Cortex of kidney (tissue), 1 donor: ENCODE measurements at places on chromosomes 6 and 20.

GRCh38 chr6:159594750-159595117 lies 98.3 kb downstream of the SOD2 start:
- DNase-seq, result no peak

DNA sequence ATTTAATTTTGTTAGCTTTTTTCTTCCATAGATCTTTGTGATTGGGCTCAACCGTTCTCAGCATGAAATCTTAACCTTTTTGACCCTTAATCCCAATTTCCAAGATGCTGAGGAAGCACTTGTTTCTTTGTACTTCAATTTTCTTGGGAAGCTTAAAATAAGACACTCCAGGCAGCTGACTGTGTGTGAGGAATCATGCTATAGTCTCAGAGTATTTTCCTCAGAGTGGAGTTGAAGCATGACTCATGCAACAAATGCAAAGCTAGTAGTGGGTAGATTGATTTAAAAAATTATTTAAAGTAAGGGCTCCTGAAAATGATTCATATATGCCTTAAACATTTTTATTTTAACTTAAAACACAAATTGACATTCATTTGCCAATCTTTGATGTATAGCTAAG lies 168.7 kb downstream of the BTBD3 start:
- DNase-seq, result no peak

GRCh38 chr6:158854214-158855101 lies 35.3 kb upstream of the EZR start:
- no peak for DNase-seq

- DNase-seq, result no peak
Observed at GRCh38 chr20:3447321-3447720, 23.5 kb upstream of the ATRN start.

DNA sequence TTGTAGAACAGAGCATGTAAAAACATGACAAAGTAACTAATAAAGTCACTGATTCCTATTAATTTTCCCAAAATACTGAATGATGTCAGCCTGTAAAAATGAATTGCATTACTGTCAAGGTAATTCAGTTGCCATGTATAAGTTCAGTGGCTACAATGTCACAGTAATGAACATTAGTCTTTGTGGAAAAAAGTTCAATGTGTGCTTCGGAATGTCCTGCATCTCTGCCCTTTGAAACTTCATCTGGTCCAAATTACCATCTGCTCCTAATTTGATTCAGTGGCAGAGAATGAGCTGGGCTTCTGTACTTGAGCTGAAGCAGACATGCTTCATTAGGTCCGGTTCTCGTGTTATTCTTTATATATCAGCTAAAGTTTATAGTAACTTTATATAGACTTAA lies 567.4 kb downstream of the COL12A1 start:
- no peak for DNase-seq

GRCh38 chr6:148136586-148136985 lies 206.1 kb upstream of the SASH1 start:
- no peak for DNase-seq

- no peak for DNase-seq
Observed at GRCh38 chr6:123805921-123806320, 2.3 kb downstream of the NKAIN2 start.

DNA sequence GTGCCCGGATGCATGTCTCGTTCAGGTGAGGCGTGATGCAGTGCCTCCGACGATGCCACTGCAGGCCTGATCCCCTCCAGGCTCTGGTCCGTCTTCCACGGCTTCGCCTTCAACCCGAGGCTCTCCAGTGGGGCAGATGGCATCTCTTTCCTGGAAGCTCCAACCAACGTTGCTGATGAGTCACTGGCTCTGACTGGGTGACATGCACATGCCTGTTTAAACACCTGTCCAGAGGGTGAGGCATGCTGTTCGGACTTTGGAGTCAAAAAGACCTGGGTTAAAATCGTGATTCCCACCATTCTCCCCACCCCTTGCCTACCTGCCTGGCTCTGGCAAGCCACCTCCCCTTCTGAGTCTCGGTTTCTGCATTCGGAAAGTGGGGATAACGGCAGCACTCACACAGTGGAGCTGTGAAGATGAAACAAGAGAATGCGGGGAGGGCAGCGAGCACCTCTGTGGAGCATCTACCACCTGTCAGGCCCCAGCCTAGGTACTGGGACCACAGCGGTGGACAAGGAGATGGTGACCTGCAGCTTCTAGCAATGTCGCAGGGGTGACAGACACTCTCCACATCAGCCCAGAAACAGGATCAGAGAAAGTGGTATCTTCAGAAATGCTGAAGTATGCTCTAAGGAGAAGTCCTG lies 8.5 kb upstream of the EDN3 start:
- no peak for DNase-seq

DNA sequence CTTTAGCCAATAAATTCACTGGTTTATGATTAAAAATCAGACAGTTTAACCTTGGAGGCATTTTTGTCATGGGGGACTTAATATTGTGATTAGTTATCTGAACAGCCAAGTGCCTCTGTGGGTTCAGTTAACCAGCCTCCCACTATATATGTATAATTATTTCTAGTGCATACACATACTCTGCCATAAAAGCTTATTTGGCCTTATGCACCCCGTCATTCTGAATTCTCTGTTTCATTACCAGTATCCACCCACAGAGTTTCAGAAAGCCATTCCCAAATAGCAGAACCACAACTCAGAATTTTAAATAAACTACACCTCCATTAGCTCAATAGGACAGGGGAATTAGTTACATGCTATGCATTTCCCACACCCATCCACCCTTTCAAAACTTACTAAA lies 279.7 kb downstream of the ZFAND3 start:
- DNase-seq, result no peak

GRCh38 chr6:137216875-137217553 lies 2.2 kb downstream of the IFNGR1 start:
- DNase-seq, result no peak

- no peak for DNase-seq
Observed at GRCh38 chr20:10075606-10076005, 40.8 kb downstream of the ANKEF1 start.

DNA sequence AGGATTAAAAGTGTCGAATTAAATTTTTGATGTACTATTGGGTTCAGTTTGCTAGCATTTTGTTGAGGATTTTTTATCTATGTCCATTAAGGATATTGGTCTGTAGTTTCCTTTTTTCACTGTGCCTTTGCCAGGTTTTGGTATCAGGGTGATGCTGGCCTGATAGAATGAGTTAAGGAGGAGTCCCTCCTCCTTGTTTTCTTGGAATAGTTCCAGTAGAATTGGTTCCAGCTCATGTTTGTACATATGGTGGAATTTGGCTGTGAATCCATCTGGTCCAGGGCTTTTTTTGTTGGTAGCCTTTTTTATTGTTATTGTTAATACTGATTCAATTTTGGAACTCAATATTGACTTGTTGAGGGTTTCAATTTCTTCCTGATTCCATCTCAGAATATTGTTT lies 141.8 kb downstream of the SIM1 start:
- no peak for DNase-seq
